ENCODE measurements at places on chromosomes 7 and 10. TPM values are rescaled to one million over a fixed set of nuclear protein-coding genes. Genes with fewer than 3 reads are reported as not detected.

RET gene
- total RNA-seq = 0.06 TPM

ZNF117 gene
- total RNA-seq = 0.08 TPM

DHTKD1 gene
- total RNA-seq = 8.2 TPM

GOLGA7B gene
- total RNA-seq = 0.33 TPM

FGFR2 gene
- not detected for total RNA-seq

MSANTD7 gene
- 26.1 TPM for total RNA-seq

PDCD11 gene
- 86.0 TPM for total RNA-seq

ST8SIA6 gene
- 0.03 TPM for total RNA-seq

TCAF1 gene
- 16.7 TPM for total RNA-seq

FAM25C gene
- total RNA-seq = not detected

FANK1 gene
- 0.42 TPM for total RNA-seq

NEUROG3 gene
- not detected for total RNA-seq

OR2A5 gene
- total RNA-seq = not detected

HOGA1 gene
- 0.53 TPM for total RNA-seq

PRSS37 gene
- total RNA-seq = not detected

ASZ1 gene
- total RNA-seq = not detected

ELN gene
- total RNA-seq = not detected

RSPH10B2 gene
- not detected for total RNA-seq

MMD2 gene
- total RNA-seq = not detected

TLX1 gene
- not detected for total RNA-seq

PBLD gene
- 2.0 TPM for total RNA-seq

VIPR2 gene
- total RNA-seq = not detected

GNAT3 gene
- not detected for total RNA-seq

LLCFC1 gene
- total RNA-seq = not detected

NPSR1 gene
- not detected for total RNA-seq

HYAL4 gene
- not detected for total RNA-seq

ATRNL1 gene
- total RNA-seq = 1.2 TPM

NYAP1 gene
- total RNA-seq = 0.20 TPM

Data from HT1080 (cell line).